ENCODE measurements at places on chromosomes 3 and 15.

DNA sequence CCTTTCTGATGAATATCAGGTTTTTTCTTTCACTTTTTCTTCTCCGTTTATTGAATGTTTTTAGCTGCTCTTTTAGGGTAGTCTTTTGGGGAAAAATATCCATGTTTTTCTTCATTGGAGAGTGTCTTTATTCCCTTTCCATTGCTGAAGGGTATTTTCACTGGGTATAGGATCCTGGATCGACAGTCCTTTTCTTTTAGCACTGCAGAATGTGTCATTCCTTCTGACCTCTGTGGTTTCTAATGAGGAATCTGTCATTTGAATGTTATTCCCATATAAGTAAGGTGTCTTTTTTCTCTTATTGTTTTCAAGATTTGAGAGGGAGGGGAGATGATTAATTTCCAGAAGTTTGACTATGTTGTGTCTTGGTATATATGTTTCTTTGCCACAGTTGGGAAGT is 96.8 kb downstream of the BBX start:
- no peak for DNase-seq

- DNase-seq = no peak
Observed at GRCh38 chr3:7813365-7813764, 688.3 kb upstream of the LMCD1 start.

- DNase-seq = peak; percentile 79
Observed at GRCh38 chr15:32651229-32651837, 9.8 kb downstream of the SCG5 start.

GRCh38 chr15:44620081-44620480 is 43.4 kb downstream of the SPG11 start:
- no peak for DNase-seq

GRCh38 chr15:63908281-63908680 is 74.5 kb upstream of the HERC1 start:
- DNase-seq = no peak

DNA sequence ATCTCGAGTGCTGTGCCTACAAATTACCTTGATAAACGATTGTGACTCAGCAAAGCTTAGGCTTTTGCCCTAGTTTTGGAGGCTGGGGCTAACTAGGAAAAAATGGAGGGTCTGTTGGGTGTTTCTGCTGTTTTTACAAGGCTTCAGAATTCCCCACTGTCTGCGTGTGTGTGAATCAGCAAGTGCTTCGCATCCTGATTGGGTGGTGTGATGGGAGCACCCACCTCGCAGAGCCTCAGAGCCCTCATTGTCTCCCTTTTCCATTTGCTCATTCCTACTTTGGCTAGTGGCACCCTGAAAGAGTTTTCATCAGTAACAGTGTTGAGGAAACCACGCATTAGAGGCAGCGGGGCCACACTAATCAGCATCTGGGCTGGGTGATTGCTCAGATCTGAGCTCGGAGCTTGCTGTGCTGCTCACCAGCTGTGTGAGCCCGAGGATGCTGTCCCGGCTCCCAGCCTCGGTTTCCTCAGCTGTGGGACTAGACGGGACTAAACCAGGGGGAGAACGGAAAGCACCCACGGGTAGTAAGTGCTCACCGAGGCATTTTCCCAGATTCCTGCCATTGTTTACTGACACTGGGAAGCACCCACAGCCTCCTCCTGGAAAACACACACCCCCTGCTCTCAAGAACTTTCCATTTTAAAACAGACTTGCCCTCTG is 40.6 kb downstream of the GOLGA8S start:
- no peak for DNase-seq

DNA sequence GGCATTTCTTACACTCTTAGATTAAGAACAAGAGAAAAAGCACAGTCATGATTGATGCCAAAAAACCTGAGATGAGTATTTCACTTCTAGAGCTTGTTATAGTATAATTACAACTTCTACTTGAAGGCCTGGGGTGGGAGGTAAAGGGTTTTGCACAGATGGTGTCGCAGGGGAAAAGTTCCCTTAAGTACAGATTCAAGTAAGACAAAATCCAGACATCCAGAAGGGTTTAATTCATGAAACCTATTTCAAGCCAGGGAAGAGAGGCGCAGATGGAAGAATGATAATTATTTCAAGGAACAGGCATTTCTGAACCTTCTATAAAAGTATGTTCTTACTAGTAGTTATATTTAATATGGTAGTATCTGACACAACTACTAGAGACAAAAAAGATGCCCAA is 70.6 kb downstream of the TM4SF4 start:
- DNase-seq = no peak

GRCh38 chr3:32256206-32256605 is 17.7 kb downstream of the CMTM8 start:
- DNase-seq = no peak

DNA sequence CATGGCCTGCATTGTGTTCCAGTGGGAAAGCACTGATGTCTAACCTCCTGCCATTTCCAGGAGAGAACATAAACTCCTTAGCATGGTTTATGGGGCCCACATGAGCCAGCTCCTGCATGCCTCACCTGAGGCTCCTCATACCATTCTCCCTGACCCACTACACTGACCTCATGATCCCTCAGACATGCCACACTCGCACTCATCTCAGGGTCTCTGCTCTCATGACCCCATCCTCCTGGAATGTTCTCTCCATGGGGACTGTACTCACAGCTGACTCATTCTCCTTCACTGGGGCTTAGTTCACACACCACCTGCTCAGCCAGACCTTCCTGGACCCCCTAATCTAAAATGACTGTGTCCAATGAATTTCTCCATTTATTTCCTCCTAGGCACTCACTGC is 4.0 kb upstream of the LMCD1 start:
- DNase-seq = no peak

DNA sequence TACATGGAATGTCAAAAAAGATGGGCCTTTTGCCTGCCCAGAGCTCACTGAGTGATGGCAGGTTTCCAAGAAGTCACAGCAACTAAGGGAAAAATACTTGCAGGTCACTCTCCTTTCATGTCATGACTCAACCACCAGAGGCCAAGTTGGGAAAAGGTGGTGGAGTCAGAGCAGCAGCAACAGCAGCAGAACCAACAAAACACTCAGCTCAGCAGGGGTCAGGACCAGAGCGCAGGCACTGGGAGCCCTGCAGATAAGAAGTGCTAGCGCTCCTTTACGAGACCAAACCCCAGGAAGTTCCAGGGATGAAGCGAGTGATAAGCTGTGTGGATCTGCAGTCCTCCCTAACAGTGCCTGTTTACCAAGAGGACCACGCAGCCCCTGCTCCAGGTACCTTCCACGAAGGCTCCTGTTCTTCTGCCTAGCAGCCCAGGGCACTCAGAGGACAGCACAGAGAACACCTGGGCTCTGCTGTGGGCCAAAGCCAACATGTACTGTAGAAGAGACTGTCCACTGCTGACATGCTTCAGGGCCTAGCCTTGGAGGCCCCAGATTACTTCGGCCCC is 26.0 kb downstream of the POC1A start:
- DNase-seq = peak; percentile 47

- DNase-seq = no peak
Observed at GRCh38 chr3:57110214-57110613, 49.8 kb downstream of the SPATA12 start.

GRCh38 chr15:50137330-50137761 is 18.3 kb upstream of the ATP8B4 start:
- peak; percentile 17 for DNase-seq

Data from suppressor macrophage treated with lipopolysaccharide for 1 hour (primary cell).